Fibroblast of skin of scalp (primary cell): ENCODE measurements at places on chromosomes 12 and 14.

DNA sequence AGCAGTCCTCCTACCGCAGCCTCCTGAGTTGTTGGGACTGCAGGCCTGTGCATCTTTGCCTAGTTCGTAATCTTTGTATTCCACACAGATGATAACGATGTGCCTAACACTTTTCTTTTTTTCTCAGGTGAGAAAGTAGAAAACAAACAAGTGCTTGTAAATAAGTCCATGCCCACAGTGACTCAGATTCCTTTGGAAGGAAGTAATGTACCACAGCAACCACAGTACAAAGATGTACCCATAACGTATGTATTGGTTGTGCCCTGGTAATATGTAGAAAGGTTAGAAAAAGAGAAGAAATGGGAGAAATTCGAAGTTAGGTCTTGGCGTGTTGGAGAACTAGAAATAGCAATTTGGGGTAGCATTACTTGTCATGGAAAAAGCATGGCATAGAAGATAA lies 101.6 kb downstream of the POLR3B start:
- DNase-seq = no peak

DNA sequence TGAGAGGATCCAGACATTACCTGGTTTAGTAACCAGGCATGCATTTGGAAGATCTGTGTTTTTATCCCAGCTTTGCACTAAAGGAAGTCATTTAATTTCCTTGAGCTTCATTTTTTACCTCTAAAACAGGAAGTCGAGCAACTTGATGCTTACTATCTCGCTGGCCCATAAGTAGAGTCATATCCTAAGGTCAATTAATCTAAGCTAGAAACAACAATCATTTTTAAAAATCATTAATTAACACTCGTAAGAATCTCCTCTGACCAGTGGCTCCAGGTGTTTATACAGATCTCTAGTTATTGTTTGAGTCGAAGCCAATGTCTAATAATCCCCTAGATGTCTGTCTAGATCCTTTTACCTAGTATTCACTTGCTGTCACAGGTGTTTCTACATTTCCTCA lies 355.8 kb upstream of the DCN start:
- no peak for DNase-seq

GRCh38 chr12:131386167-131386521 lies 324.7 kb upstream of the SFSWAP start:
- DNase-seq = no peak

DNA sequence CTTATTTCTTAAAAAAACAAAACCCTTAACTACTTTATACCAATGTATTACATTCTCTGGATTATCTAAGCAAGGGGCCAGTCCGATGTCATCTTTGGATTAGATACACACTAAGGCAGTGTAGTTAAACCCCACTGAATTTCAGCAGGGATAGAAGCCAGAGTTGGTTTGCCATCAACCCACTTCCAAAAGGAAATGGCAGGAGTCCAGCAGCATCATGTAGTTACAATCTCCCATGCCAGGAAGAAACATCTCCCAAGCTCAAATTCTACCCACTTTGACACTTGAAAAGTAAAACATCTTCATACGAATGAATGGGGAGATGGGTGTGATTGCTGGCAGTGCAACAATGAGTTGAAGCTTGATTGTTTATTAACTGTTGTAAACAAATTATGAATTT lies 203.5 kb upstream of the PLXNC1 start:
- no peak for DNase-seq

GRCh38 chr14:52267501-52268278 lies at the start of gene PTGDR:
Gene PTGDR, plus strand, starts transcription at chr14:52267698. Its CDS starts 117 bp downstream, at chr14:52267815.
- DNase-seq = no peak

GRCh38 chr12:13851828-13852227 lies 129.6 kb downstream of the GRIN2B start:
- DNase-seq = no peak

DNA sequence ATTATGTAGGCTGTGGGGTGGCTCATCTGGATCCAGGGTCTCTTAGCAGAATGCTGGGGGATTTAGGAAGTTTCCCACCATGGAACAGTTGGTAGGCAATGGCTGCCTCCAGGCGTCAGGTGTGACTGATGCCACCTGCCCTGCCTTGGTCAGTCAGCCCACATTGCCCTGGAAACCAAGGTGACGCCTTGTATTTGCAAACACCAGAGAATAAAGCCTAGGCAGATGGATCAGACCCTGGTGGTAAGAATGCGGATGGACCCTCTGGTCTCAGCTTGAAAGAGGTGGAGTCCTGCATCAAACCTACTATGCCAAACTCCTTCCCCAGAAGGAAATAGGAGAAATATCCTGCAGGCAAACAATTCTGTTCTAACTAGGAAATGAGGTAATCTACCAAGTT lies 38.2 kb downstream of the NCKAP5L start:
- no peak for DNase-seq

DNA sequence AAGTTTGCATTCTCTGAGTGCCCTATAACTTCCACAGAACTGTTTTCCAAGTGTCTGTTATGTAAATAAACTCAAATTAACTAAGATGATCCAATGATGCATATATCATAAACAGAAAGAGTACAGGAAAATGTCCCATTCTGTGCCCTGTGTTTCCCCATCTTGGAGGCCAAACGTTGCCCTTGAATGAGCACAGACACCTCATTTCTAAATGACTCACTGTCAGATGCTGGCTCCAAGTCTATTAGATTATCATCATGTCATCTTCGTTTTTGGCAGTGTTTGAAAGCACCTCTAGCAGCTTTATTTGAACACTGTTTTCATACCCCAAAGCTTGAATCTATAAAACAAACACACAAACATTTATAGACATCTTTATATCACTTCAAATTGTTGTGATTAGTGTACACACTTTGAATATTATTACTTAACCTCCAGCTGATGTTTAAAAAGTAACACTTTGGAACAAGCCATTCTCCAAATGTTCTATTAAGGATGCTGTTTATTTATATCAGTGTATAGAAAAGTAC lies 424.2 kb downstream of the NOVA1 start:
- DNase-seq = no peak
